ENCODE measurements at places on chromosomes 1 and 21.
A peak's percentile ranks its signal among the peaks of the same experiment; 100 is the strongest.

DNA sequence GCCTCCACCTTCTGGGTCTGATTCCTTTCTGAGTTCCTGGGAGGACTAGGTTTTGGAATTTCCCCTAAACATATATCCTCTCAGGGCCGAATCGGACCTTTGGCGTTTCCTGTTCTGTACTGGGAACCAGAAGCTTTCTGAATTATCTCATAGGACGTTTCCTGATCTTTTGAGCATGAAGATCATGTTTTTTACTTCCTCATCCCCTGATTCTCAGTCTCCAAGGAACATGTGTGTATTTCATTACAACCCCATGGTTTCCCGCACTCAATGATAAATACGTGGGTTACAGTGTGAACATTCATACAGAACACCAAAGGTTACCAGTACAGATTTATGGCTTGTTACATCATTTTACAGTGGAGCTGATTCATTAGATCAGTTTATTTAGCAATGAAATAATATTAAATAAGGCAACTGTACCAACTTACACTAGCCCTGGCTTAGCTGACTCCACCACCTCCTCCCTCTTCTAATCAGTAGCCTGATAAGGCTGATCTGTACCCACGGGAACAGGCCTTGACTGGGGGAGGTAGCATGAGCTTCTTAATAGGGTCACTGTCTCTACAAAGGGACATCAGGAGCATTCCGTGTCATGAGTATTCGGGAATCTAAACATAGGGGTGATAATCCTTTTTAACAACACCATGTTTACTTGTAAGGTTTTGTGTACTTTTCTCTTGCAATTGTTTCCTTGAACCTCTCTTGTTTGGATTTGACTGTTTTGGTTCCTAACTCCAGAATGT, 57.8 kb upstream of the ERRFI1 start:
- no peak for DNase-seq

DNA sequence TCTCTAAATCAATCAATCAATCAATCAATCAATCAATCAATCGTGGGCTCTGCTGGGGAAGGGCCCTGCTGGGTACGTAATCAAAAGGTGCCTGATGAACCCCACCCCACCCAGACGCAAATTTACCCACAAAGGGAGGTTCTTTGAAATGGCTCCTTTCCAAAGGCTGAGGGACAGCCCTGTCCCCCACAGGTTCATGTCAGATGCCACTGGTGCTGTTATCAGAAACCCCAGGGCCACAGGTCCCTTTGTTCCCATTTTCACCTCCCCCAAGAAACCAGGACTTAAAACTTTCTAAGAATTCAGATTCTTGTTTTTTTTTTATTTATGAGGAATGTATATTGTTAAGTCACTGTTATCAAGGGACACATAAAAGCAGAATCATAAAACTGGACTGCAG, 14.2 kb downstream of the CHRNB2 start:
- DNase-seq = no peak

- DNase-seq = no peak
These were observed 22.5 kb downstream of the DPH5 start for GRCh38 chr1:101003012-101003650.

- no peak for DNase-seq
These were observed 36.7 kb upstream of the HP1BP3 start for GRCh38 chr1:20823845-20824244.

GRCh38 chr1:164728719-164729118, 169.7 kb downstream of the PBX1 start:
- DNase-seq = no peak

GRCh38 chr1:86991549-86992186, 77.2 kb downstream of the HS2ST1 start:
- DNase-seq = no peak

GRCh38 chr1:36154765-36155407, 1.1 kb upstream of the MAP7D1 start:
- no peak for DNase-seq

- no peak for DNase-seq
These were observed 350.7 kb downstream of the NTNG1 start for GRCh38 chr1:107491582-107491981.

- no peak for DNase-seq
These were observed 31.1 kb downstream of the EDARADD start for GRCh38 chr1:236425031-236425663.

GRCh38 chr1:150152772-150153456, 3.2 kb downstream of the PLEKHO1 start:
- DNase-seq = no peak

DNA sequence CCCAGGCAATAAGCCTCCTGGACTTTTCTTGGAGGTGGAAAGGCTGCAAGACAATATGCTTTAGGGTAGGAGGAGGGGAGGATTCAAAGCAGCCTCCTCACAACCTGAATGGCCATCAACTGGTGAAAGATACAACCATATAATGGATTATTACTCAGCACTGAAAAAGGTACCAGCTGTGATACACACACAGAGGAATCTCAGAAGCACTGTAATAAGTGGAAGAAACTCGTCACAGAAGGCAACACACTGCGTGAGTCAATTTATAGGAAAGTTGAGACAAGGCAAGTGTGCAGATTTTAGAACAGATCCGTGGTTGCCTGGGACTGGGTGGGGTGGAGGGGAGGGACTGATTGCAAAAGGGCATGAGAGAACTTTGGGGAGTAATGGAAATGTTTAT, 64.9 kb upstream of the ZBTB40 start:
- DNase-seq = no peak

DNA sequence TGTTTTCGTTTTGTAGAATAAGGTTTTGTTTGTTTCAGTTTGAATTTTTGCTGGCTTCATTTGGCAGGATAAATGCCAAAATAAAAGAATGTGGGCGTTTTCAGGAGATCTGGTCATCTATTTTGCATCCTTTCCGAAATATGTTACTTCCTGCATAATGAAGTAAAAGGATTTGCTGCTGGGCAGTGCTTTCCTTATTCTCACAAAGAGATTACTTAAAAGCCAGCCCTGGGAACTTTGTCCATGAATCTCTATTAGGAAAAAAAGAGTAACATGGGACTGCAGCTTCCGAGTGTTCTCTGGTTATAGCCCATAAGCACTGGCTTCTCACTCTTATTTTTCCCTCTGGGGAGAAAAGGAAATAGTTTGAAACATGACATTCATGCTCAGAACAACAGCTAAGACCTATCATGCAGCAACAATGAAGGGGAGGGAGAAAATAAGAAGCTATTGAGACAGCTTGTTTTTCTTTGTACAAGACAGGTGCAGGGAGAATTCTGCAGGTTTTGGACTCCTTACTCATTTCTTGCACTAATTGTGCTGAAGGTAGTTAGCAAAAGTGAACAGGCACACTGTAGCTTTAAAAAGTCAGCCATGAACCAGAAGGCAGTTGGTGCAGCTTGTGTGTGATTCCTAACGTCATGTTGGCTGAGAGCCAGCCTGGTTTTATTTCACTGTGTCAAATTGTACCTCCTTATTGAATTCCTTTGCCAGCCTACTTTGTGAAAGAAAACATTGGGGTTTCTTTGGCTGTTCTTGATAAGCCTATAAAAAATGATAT, at the start of gene SAMD13:
Gene SAMD13, plus strand, starts transcription at position 705 of the 781 bp plus-strand sequence. CDS start 1,527 bp downstream, outside the sequence.
- DNase-seq = peak; percentile 9

- no peak for DNase-seq
These were observed 211.2 kb upstream of the PTBP2 start for GRCh38 chr1:96510391-96510790.

GRCh38 chr1:102852613-102853012, 255.7 kb downstream of the COL11A1 start:
- no peak for DNase-seq

- DNase-seq = no peak
These were observed 102.6 kb downstream of the APP start for GRCh38 chr21:26067836-26068594.

GRCh38 chr1:36673202-36673601, 190.5 kb upstream of the CSF3R start:
- no peak for DNase-seq

- no peak for DNase-seq
These were observed 112.6 kb downstream of the MACF1 start for GRCh38 chr1:39317111-39317510.

- no peak for DNase-seq
These were observed 15.6 kb upstream of the EIF4G3 start for GRCh38 chr1:21192284-21192683.

- no peak for DNase-seq
These were observed 72.7 kb upstream of the CNN3 start for GRCh38 chr1:94999456-95000131.

DNA sequence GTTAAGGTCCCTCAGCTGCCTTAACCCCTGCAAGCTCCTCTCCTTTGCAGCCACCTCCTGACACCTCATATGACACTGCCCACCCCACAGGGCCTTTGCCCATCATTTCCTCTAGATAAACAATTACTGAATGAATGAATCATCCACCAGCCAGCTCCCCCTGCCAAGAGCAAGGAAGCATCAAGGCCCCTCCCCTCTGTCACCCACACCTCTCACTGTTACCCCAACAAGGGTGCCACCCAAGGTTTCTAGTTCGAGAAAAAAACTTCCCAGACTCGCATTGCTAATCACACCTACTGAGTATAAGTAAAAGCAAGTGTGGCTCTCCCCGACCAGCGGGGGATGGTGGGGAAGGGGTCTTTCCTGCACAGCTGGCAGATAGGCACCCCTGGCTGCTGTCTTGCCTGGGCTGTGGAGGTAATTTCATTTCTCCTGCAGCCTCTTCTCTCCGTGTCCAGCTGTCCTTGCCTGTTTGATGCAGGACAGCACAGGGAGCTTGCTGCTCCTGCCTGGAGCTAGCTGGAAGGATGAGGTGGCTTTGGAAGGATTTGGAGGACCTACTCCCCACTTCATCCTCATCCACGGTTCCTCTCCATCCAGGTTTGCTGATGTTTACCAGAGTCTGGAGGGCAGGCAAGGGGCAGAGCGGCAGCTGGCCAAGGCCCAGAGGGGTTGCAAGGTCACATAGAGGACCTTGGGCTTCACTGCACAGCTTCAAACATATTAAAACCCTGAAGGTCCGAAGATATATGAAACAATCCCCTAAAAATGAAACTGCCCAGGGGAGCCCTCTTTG, 33.1 kb upstream of the LBR start:
- no peak for DNase-seq

DNA sequence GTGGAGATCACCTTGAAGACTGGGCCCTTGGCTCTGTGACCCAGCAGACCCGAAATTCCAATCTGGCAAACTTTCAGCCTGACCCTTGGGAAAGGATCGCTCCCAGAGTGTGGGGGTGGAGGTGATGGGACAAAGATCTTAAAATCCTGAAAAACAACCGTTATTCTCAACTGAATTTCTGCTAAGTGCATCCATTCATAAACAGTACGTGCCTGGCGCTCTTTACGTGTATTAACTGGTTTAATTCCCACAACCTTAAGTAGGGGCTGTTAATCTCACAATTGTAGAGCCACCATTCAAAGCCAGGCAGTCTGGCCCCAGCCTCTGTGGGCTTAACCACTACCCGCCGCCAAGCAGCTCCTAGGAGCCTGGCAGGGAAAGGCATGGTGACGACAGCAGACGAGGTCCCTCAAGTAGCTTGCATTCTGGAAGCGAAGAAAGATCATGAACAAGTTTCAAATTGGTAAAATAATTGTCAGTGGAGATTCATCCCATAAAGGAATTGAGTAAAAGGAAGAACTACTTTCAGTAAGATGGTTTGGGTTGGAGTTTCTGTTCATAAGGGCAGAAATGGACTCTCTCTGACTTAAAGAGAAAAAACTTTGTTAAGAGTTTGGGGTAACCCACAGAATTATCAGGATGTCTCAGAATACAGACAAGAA, 11.4 kb upstream of the RGS16 start:
- no peak for DNase-seq

- DNase-seq = no peak
These were observed 63.7 kb downstream of the MATN1 start for GRCh38 chr1:30659702-30660101.

DNA sequence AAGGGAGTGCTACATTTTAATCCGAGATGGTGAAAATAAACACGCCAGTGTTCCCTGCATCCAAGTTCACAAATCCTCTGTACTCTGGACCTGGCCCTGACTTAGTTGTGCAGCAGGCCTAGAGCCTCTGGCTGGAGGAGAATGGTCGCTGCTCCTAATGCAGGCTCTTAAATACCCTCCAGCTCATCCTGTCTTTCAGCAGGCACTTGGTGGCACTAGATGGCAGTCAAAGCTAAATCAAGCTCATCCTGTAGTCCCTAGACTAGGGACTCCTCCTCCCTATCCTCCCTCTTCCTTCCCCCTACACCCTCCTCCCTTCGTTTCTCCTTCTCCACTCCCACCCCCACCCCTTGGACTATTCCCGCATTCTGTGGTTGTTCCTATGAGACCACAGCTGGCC, 41.6 kb upstream of the MTR start:
- peak; percentile 3 for DNase-seq

DNA sequence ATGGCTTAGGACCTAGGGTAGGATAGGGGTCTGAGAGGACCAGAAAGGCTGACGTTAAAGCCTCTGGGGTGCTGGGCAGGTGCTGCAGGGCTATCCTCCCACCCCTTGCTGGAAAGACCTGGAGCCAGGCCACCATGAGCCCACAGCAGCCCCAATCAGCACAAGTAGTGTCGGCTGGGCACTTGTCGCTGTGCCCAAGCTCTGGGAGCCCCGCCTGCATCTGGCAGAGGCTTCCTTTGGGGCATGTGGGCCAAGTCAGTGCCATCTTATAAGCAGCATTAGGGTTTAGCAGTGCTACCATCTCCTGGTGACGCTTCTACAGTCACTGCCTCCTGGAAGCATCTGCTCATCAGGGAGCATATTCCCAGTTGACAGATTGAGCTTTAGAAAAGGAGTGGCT, 31.3 kb downstream of the MAN1C1 start:
- DNase-seq = no peak

DNA sequence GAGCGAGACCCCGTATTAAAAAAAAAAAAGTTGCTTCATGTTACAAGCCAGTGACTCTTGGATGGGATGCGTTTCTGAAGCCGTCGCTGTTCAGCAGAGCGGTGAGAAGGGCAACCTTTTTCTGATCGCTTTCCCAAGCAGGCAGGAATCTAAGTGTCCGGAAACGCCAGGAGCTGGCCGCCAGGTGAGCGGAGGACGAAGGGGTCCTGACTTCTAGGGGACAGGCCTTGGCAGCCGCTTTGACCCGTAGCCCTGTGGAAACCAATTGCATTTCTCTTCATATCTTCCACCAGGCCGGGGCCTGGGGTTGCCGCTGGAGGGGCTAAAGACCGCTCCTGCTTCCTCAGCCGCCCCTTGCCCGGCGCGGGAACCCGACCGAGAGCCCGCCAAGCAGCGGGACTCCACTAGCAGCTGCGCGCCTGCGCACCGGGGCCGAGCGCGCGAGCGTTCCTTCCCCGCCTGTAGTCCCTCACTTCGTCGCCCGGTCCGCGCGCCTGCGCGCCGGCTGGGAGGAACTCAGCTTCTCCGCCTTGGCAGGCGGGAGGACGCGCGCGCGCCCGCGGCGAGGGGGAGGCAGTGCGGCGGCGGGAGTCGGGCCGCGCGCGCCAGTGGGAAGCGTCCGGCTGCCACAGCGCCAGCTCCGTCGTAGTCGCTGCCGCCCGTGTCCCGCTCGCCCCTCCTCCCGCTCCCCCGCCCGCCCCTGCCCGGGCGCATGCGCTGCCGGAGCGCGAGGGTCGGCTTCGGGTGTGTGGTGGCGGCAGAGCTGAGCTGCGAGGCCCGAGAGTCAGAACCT, at the start of gene SPEN:
Gene SPEN, plus strand, starts transcription at position 608 of the 793 bp plus-strand sequence. CDS start 361 bp downstream, outside the sequence.
- DNase-seq = peak; percentile 95

DNA sequence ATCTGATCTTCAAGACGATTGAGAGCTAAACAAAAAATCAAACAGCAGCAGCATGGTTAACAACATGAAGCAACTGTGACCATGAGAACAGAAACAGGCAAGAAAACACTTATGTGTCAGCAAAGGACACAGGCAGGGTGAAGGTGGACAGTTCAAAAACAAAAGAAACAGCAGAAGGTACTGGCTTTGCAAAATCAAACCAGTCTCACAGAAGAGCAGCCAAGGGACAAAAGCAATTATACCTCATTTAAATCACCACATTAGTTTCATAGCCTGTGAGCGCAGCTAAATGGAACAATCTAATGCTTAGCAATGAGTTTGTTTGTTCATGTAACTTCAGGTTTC, 59.1 kb downstream of the CAPN2 start:
- no peak for DNase-seq
